HepG2 (cell line): ENCODE measurements at places on chromosomes 13 and 19.

GRCh38 chr19:39544911-39545310 is 5.0 kb upstream of the EID2 start:
- DNase-seq: no peak
- H3K4me1 ChIP-seq: peaks cover 20% of the 10 kb centered on the region
- peaks cover 12% of the 10 kb centered on the region; the same call in 2 of the 3 replicates for H3K27me3 ChIP-seq
- no peak overlapping the region for H3K27ac ChIP-seq

GRCh38 chr13:20580257-20580656 is 13.3 kb downstream of the IFT88 start:
- H3K4me3 ChIP-seq: no peak overlapping the region
- H3K36me3 ChIP-seq: peaks cover 31% of the 10 kb centered on the region
- H3K4me1 ChIP-seq: no peaks in the 10 kb centered on the region
- no peaks in the 10 kb centered on the region for H3K27me3 ChIP-seq
- H3K27ac ChIP-seq: no peak overlapping the region

DNA sequence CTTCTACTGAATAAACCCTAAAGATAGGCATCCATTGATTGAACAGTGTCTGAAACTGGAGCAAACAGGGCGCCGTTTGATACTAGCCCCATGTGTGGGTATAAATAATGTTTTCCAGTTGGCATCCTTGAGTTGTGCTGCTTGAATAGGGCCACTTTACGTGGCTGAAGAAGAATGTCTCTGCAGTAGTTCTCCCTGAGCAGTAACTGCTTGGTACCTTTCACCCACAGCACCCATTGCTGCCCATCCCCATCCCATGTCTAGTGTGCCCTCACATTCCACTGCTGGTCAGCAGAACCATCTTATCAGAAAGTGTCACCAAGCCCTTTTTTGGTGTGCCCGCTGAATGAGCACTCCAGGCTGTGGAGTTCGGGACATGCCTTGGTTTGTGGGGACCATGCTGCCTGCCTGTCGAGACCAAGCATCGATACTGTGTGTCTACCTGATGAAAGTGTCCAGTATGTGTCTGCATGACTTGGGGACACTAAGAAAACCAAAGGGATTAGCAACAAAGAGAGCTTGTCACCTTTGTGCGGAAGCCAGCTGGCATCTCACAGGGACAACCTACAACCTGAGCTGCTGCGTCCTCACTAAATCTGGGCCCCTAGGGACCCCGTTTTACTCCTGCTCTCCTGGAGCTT is 162.0 kb downstream of the TM9SF2 start:
- no peaks in the 10 kb centered on the region for H3K36me3 ChIP-seq
- no peak overlapping the region for H3K27ac ChIP-seq
- no peaks in the 10 kb centered on the region for H3K27me3 ChIP-seq

- no peak for DNase-seq
- peak overlapping the region; percentile 50; the same call in 1 of the 2 replicates for H3K4me3 ChIP-seq
- peaks cover 48% of the 10 kb centered on the region for H3K4me1 ChIP-seq
- no peaks in the 10 kb centered on the region for H3K27me3 ChIP-seq
These were observed 1.1 kb downstream of the A1BG start for GRCh38 chr19:58351990-58352755.

DNA sequence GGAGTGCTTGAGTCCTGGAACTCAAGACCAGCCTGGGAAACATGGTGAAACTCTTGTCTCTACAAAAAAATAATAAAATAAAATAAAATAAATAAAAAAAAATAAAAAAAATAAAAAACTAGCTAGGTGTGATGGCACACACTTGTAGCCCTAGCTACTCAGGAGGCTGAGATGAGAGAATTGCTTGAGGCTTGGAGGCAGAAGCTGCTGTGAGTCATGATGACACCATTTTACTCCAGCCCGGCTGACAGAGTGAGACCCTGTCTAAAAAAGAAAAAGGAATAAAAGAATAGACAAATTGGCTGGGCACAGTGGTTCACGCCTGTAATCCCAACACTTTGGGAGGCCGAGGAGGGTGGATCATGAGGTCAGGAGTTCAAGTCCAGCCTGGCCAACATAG is 1168.9 kb downstream of the SLITRK5 start:
- no peaks in the 10 kb centered on the region for H3K27me3 ChIP-seq
- H3K27ac ChIP-seq: no peak overlapping the region
- H3K4me1 ChIP-seq: no peaks in the 10 kb centered on the region
- H3K4me3 ChIP-seq: no peak overlapping the region

GRCh38 chr13:50970956-50971355 is 61.4 kb downstream of the RNASEH2B start:
- no peak overlapping the region for H3K27ac ChIP-seq
- no peaks in the 10 kb centered on the region for H3K4me1 ChIP-seq
- H3K27me3 ChIP-seq: no peaks in the 10 kb centered on the region
- DNase-seq: no peak
- H3K36me3 ChIP-seq: no peaks in the 10 kb centered on the region
- no peak overlapping the region for H3K4me3 ChIP-seq

GRCh38 chr19:30999726-31000125 is 349.5 kb downstream of the TSHZ3 start:
- H3K27me3 ChIP-seq: no peaks in the 10 kb centered on the region
- H3K27ac ChIP-seq: no peak overlapping the region
- no peak overlapping the region for H3K4me3 ChIP-seq
- DNase-seq: no peak
- no peaks in the 10 kb centered on the region for H3K4me1 ChIP-seq

GRCh38 chr19:51098365-51099046 is 9.7 kb downstream of the CTU1 start:
- peaks cover 3% of the 10 kb centered on the region for H3K36me3 ChIP-seq
- DNase-seq: no peak
- H3K4me3 ChIP-seq: no peak overlapping the region
- no peaks in the 10 kb centered on the region for H3K27me3 ChIP-seq

- no peaks in the 10 kb centered on the region for H3K27me3 ChIP-seq
- peaks cover 46% of the 10 kb centered on the region for H3K4me1 ChIP-seq
- no peak overlapping the region for H3K27ac ChIP-seq
These were observed 195.5 kb downstream of the RGCC start for GRCh38 chr13:41652735-41653361.

DNA sequence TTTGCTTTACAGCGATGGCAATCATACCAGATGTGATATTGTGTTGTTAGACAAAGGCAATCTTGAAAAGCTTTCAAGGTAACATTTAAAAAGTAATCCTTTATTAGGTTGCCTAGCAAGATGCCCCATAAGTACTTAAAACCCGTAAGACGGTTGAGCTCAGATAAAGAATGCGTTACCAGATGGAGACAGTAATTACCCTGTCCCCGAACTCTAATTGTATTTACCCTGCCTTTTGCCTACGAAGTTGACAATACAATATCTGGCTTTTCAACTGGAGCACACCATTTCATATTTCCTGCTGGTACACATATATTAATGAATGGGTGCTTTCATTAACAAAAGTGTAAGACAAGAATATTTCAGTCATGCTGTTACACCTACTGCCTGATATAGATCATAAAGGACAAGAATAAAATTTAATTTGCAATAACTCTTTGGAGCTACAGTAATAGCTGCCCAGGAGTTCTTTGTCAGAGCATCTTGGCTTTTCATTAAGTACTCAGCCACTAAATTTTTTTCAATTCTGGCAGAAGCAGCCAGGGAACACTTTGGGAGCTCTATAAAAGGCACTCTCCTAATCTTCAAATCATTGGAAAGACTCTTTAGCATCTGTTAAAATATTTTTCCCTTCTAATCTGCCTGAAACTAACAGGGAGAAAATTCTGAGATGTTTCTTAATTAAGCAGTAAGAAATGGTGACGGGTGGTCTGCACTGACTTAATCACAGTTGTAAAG is 63.8 kb downstream of the DCT start:
- H3K4me3 ChIP-seq: no peak overlapping the region
- H3K27ac ChIP-seq: no peak overlapping the region
- H3K27me3 ChIP-seq: no peaks in the 10 kb centered on the region
- no peaks in the 10 kb centered on the region for H3K36me3 ChIP-seq
- H3K4me1 ChIP-seq: peaks cover 8% of the 10 kb centered on the region
- no peak for DNase-seq

DNA sequence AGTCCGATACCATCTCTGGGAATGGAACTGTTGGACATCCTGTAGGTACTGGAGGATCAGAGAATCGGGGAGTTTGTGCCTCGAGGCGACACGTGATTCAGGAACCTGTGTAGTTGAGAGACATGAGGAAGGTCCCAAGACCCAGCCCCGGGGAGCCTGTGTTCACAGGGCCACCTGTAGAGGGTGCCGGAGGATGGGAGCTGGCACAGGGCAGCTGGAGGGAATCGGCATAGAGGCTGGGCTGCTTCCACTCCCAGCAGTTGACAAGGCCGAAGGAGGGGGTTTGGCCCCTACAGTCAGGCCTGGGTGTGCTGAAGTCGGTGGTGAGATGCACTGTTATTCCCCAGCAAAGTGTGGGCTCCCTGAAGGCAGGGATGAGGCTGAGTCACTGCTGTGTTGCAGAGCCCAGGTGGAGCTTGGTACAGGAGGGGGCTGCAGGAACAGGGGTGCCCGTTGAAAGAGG is 2.5 kb upstream of the ISYNA1 start:
- H3K27ac ChIP-seq: peak overlapping the region; percentile 50
- H3K36me3 ChIP-seq: peaks cover 19% of the 10 kb centered on the region; the same call in 1 of the 3 replicates
- no peaks in the 10 kb centered on the region for H3K27me3 ChIP-seq
- H3K4me1 ChIP-seq: peaks cover 45% of the 10 kb centered on the region
- no peak overlapping the region for H3K4me3 ChIP-seq
- peak; percentile 57 for DNase-seq

DNA sequence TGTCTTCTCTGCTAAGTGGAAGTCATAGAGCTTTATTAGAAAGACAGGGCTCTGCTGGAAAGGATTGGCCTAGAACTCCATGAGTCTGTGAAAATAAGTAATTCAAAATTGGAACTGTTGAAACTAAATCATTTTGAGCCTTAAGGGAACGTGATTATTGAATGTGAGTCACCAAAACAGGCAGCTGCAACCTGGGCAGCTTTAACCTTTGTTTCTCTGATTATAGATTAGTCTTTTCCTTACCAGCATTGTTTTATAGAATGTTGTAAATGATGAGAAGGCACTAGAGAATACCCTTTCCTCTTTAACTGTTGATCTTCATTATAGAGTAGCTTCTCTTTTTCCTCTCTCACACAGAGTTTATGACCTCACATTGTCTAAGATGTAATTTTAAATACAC is 638.8 kb upstream of the SLITRK6 start:
- no peak overlapping the region for H3K27ac ChIP-seq
- DNase-seq: no peak
- no peaks in the 10 kb centered on the region for H3K27me3 ChIP-seq
- H3K36me3 ChIP-seq: no peaks in the 10 kb centered on the region

GRCh38 chr13:109651311-109651710 is 135.1 kb downstream of the IRS2 start:
- H3K4me1 ChIP-seq: no peaks in the 10 kb centered on the region
- H3K4me3 ChIP-seq: no peak overlapping the region

DNA sequence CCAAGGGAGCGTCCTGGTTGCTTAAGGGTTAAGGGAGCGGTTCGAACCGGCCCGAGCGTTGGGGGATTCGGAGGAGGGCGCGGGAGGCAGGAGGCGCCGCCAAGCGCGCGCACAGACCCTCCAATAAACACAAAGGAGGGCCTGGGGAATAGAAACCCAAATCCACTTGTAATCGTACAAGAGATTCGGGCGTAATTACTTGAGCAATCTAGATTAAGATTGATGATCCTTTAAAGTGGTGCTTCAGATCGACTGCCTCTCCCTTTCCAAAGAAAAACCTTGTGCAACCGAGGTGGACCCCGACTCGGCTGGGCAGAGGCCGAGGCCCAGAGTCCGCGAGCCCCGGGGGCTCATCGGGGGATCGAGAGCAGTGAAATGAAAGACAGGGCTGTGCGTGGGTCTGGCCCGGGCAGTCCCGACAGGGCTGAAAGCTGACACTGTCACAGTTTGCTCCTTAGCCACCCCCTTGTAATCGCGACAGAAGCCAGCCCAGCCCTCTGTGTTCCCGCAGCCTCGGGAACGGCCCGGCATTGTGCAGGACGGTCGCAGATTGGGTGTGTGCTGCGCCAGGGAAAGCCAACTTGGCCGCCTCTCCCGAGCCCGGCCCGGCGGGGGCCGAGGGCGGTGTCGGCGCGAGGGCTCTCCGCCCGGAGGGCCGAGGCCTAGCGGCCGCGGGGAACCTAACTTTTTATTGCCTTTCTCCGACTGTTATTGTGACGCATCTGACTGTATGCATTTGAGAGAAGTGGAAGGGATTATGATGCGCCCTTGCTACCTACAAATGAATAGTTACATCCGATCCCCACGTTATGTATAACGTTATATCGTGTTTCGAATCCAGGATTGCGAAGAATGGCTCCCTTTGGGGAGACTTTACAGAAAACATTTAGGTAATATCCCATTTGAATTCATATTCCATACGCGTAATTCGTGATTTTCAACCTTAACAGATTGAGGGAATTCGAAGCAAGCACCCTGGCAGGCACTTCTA is 5.5 kb downstream of the MAB21L1 start:
- no peaks in the 10 kb centered on the region; the same call in 1 of the 2 replicates for H3K27me3 ChIP-seq
- no peak for DNase-seq

- H3K4me1 ChIP-seq: peaks cover 26% of the 10 kb centered on the region
- no peaks in the 10 kb centered on the region for H3K36me3 ChIP-seq
- no peak overlapping the region for H3K27ac ChIP-seq
- H3K4me3 ChIP-seq: no peak overlapping the region
- H3K27me3 ChIP-seq: no peaks in the 10 kb centered on the region
These were observed 19.1 kb upstream of the CYSLTR2 start for GRCh38 chr13:48634636-48635035.

DNA sequence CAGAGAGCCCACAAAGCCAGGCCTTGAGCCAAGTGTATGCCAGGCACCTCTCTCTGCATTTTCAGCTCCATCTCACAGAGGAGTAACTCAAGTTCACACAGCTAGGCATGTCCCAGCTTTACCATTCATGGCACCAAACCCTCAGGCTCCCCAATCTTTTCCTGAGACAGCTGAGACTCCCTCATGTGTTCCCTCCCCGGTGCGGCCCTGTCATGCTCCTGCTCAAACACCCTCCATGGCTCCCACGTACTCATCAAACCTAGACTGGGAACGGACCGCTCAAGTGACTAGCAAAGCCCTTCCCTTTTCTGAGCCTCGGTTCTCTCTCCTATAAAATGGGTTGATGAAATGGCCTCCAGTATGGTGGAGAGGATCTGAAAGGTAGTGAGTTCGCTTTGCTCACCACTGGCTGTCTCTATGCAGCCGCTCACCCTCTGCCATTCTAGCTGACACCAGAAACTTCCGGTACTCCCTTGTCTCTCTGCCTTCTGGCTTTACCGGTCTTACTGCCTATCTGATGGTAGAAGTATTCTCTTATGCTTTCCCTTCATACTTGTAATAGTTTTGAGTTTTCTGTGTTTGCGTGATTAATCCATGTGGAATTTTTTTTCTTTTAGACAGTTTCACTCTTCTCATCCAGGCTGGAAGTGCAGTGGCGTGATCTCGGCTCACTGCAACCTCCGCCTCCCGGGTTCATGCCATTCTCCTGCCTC is 7.8 kb upstream of the SLC44A2 start:
- H3K27me3 ChIP-seq: no peaks in the 10 kb centered on the region
- H3K4me3 ChIP-seq: no peak overlapping the region
- DNase-seq: no peak
- no peaks in the 10 kb centered on the region for H3K4me1 ChIP-seq
- no peaks in the 10 kb centered on the region for H3K36me3 ChIP-seq

GRCh38 chr19:31286491-31286890 is 62.7 kb downstream of the TSHZ3 start:
- no peak for DNase-seq
- H3K4me3 ChIP-seq: no peak overlapping the region
- H3K4me1 ChIP-seq: no peaks in the 10 kb centered on the region
- H3K27ac ChIP-seq: no peak overlapping the region
- no peaks in the 10 kb centered on the region for H3K27me3 ChIP-seq
